Smooth muscle cell of the umbilical artery (primary cell): ENCODE measurements at places on chromosomes 2 and 18. TPM values are rescaled to one million over a fixed set of nuclear protein-coding genes. Genes with fewer than 3 reads are reported as not detected.

Gene COL5A2
- 624 and 1,671 TPM in 2 replicates for total RNA-seq

Gene TXNDC2
- total RNA-seq = 0.05 TPM in 1 of 2 replicates, not detected in the other

Gene HSBP1L1
- total RNA-seq = 1.5 and 5.0 TPM in 2 replicates

Gene SLC14A1
- total RNA-seq = 30.9 and 135 TPM in 2 replicates

Gene OXER1
- not detected in 2 replicates for total RNA-seq

Gene UGT1A10
- not detected in 2 replicates for total RNA-seq

Gene CEBPZOS
- total RNA-seq = 17.8 and 20.0 TPM in 2 replicates
